H4 (cell line): ENCODE measurements at places on chromosomes 16 and 17. TPM values are rescaled to one million over a fixed set of nuclear protein-coding genes. Genes with fewer than 3 reads are reported as not detected.

WNT9B gene
- not detected in 2 replicates for total RNA-seq

ZNF267 gene
- total RNA-seq, result 3.5 and 8.1 TPM in 2 replicates

UBE2O gene
- total RNA-seq, result 14.7 and 16.2 TPM in 2 replicates

RNF135 gene
- 14.8 and 19.6 TPM in 2 replicates for total RNA-seq

ZNF624 gene
- 1.4 and 2.3 TPM in 2 replicates for total RNA-seq

SAMD14 gene
- 0.70 and 1.2 TPM in 2 replicates for total RNA-seq
